ENCODE measurements at places on chromosomes 2 and 18. TPM values are rescaled to one million over a fixed set of nuclear protein-coding genes. Genes with fewer than 3 reads are reported as not detected.

- no peak for DNase-seq
These were observed 1.2 kb downstream of the ATG9A start for GRCh38 chr2:219228041-219228910.

GRCh38 chr2:128402911-128403670, 84.4 kb upstream of the HS6ST1 start:
- DNase-seq: no peak

DNA sequence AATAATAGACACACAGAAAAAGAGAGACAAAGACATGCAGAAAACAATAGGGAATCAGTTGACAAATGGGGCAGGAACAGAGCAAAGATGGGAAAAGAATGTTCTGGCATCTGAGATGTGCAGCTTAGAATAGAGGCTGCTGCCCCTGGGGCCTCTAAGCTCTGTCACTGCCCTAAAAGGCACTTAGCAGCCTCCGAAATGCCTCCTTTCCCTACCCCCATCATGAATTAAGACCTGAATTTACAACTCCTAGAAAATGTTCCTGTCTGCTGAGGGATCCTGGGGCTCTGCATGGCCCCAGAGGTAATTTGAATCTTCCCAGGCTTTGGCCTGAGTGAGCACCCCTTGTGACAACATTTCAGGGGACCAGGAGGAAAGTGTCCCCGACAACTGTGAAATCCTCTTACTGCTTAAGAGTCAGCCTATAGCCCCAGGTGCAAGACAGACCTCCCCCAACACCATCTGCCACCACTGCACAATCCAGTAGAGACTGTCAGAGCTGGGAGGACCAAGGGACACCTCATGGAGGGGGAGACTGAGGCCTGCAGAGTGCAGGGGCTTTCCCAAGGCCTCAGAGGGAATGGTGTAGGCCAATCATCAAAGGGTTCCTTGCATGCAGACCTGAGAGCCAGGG, 24.8 kb downstream of the MRPL35 start:
- DNase-seq: no peak

DNA sequence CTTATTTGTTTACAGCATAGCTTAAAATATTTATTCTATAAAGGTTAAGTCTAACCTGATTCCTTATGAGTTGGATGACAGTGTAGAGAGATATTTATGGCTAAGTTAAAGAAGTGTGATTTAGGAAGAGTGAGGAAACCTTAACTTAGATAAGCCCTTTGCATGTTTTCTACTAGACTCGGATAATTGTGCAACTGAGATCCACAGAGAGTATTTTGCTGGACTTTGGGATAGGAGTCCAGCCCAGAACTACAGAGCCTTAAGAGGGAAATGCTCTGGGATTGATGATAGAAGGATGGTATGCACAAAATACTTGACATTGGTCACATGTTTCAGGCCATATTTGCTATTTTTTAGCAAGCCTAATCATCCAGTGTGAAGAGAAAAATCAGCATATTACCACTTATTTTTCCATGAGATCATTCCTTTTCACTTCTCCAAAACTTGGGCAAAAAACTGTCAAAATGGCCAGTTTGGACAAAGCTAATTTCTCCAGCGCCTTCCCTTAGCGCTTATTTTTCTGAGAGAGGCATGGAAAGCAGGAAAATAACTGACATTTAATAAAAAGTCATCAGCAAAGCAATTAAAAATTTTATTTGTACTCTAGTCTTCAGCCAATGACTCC, 3.1 kb downstream of the CD28 start:
- DNase-seq: no peak

- no peak for DNase-seq
These were observed 9.8 kb downstream of the IL36A start for GRCh38 chr2:113015042-113015441.

- no peak for DNase-seq
These were observed 11.5 kb downstream of the CD226 start for GRCh38 chr18:69936191-69936558.

DNA sequence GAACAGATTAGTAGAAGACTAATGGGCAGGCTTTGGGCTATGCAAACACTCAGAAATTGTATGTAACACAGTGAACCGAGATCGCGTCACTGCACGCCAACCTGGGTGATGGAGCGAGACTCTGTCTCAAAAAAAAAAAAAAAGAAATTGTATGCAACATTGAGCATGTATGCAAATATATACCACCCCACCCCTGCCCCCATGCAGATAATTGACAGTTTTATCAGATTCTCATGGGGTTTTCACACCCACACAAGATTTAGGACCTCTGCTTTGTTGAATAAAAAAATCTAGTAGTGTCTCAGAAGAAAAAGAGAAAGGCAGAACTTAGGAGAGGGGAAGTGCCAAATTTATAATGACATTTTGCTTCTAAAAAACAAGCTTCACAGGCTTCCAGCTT, 131.6 kb upstream of the FN1 start:
- DNase-seq: no peak

Gene MAL
- 329 TPM for polyA plus RNA-seq

Gene DPP4
- 123 TPM for polyA plus RNA-seq

All from left renal pelvis (tissue), 4 donors.